ENCODE measurements at places on chromosomes 6 and 20. TPM values are rescaled to one million over a fixed set of nuclear protein-coding genes. Genes with fewer than 3 reads are reported as not detected.

DNA sequence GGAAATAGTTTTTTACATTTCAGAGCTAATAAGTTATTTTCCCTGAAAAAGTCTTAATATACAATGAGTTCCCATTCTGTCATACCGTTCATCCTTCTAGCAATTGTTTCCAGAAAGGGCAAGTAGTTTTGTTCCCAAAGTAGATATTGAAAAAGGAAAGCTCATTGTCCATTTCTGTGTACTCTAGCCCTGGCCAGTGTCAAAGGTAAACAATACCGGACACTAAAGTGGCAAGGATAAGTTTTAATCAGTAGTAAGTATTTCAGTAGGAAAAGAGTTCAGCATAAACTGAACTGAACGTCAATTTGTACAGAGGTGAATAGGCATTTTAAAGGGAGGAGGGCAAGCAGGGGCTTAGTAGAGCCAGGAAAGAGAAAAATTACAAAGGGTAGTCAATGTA is 43.5 kb upstream of the CALHM6 start:
- H3K4me3 ChIP-seq, result no peak overlapping the region
- H3K27ac ChIP-seq, result no peak overlapping the region
- no peaks in the 10 kb centered on the region for H3K27me3 ChIP-seq
- no peaks in the 10 kb centered on the region for H3K4me1 ChIP-seq

The MOG gene
- total RNA-seq, result not detected

DNA sequence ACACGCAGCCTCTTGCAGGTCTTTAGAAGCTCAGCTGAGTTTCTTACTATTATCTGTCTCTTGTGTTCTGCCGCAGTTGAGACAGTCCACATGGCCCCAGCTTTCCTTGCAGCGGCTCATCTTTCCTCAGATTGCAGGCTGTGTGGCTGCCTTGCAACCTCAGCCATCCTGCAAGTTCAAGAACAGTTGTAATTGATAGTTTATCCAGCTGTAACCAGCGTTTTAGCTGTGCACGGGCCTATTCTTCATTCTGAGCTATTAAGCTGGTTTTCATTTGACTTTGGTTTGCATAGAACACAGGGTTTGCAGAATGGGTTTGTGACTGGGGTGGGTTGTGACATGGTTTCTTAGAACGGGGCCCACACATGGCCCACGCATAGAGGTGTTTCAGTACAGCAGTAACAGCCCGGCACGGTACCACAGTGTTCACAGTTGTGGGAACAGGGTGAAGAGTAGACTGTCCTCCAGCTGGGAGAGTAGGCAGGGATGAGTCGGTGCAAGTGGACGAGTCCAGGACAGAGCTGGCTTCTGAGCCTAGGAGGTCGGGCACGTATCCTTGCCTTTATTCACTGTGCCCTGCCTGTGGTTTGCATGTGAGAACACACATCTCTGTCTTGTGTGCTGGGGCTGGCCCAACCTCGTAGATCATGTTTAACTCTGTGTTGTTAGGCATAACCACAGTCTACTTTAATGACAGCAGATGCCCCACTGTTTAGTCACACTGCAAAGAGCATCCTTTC is 89.2 kb downstream of the RPP40 start:
- no peak overlapping the region for H3K27ac ChIP-seq
- H3K27me3 ChIP-seq, result no peaks in the 10 kb centered on the region
- no peak overlapping the region for H3K4me3 ChIP-seq
- H3K4me1 ChIP-seq, result no peaks in the 10 kb centered on the region
- H3K36me3 ChIP-seq, result no peaks in the 10 kb centered on the region

DNA sequence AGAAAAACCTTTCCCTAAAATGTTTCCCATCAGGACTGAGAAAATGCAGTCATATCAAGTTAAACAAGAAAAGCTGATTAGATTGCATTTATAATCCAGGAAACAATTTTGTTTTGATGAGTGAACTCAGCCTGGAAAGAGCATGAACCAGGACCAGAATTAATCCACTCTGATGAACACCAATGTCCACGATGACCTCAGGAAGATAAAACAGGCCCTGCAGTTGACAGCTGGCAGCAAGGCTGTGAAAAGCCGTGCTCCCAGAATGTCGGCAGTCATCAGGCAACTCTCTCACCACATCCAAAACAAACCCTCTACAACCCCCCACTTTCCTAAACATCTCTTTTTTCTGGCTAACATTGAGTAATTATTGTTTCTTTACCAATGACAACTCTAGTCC is 74.0 kb upstream of the PROKR2 start:
- no peak overlapping the region for H3K4me3 ChIP-seq
- DNase-seq, result no peak
- no peak overlapping the region for H3K27ac ChIP-seq

The CALHM6 gene
- 3.9 TPM for total RNA-seq

The WFDC5 gene
- not detected for total RNA-seq

The RAB23 gene
- total RNA-seq, result 78.5 TPM

DNA sequence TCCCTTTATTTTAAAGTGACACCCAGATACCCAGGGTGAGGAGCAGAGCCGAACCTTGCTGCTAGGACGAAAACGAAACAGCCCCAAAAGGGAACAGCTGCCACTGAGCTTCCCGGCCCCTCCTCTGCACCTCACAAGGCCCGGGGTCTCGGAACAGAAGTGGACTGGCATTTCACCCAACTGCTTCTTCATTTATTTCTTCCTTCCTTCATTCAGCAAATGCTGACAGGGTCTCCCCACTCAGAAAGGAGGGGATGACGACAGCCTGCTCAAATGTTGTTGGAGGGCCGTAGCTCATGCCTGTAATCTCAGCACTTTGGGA is 220.3 kb downstream of the PREX1 start:
- no peaks in the 10 kb centered on the region for H3K4me1 ChIP-seq
- no peak overlapping the region for H3K4me3 ChIP-seq
- no peaks in the 10 kb centered on the region for H3K36me3 ChIP-seq
- no peak overlapping the region for H3K27ac ChIP-seq
- no peaks in the 10 kb centered on the region for H3K27me3 ChIP-seq
- DNase-seq, result no peak

DNA sequence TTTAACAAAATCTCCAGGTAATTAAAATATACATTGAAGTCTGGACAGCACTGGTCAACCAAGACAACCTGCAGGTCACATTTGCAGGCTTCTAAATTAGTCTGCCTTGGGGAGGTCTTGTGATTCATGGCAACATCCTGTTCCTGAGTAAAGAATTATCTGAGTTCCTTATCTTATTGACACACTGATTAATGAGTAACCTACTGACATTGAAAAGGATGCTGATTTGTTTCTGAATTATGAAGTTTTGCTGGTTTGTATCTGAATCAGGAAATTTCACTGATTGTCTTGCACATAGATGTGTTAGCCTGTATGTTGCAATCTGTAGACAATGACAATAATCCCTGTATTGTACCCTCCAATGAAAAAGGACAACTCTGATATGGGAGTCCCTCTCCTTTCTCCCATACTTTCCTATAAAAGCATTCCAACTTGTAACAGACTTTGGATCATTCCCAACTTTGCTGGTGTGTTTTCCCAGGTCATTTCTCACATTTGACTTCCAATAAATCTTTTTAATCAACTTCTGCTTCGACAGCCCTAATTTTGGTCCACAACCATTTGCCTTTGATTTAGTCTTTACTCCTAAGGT is 80.0 kb downstream of the LAMP5 start:
- H3K4me3 ChIP-seq, result no peak overlapping the region
- no peaks in the 10 kb centered on the region for H3K4me1 ChIP-seq
- no peak overlapping the region for H3K27ac ChIP-seq
- no peak for DNase-seq
- H3K27me3 ChIP-seq, result no peaks in the 10 kb centered on the region
- H3K36me3 ChIP-seq, result no peaks in the 10 kb centered on the region

GRCh38 chr20:58696411-58696961 is 3.9 kb downstream of the NPEPL1 start:
- DNase-seq, result no peak
- no peak overlapping the region for H3K4me3 ChIP-seq
- no peak overlapping the region for H3K27ac ChIP-seq
- H3K4me1 ChIP-seq, result peaks cover 11% of the 10 kb centered on the region

DNA sequence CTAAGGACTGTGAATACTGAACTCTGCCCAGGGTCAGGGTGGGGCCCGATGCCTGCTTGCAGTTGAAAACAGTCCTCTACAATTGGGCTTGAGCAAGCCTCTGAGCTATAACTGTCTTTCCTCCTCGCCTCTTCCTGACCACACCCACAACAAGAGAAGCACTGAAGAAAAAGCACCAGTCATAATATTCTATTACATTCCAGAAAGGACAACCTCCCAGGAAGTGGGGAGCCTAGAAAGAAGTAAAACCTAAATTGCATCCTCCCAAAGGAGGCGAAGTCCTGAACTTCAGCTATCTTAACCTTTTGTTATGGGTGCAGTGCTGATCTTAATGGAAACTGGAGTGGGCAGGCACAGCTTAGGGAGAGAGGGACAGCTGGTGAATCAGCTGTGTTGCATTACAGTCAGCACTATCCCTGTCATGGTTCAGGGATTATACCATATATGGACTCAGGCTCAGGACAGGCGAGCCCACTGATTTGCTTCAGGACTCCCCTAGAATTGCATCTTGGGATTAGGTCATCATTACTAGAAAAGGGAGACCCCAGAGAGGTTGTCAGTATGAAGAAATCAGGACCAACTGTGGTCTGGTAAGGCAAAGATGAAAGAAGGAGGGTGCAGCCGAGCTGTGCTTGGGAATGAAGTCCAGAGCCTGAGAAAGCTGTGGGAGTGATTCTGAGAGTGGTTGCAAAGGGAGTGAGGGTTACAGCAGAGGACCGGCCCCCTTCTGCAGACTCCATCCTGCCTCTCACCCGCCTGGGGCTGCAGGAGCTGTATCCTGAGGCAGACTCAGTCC is 18.3 kb upstream of the TRAM2 start:
- peak; percentile 63 for DNase-seq
- H3K27ac ChIP-seq, result peak overlapping the region; percentile 84
- H3K27me3 ChIP-seq, result no peaks in the 10 kb centered on the region
- H3K36me3 ChIP-seq, result no peaks in the 10 kb centered on the region
- H3K4me3 ChIP-seq, result no peak overlapping the region
- no peaks in the 10 kb centered on the region for H3K4me1 ChIP-seq

DNA sequence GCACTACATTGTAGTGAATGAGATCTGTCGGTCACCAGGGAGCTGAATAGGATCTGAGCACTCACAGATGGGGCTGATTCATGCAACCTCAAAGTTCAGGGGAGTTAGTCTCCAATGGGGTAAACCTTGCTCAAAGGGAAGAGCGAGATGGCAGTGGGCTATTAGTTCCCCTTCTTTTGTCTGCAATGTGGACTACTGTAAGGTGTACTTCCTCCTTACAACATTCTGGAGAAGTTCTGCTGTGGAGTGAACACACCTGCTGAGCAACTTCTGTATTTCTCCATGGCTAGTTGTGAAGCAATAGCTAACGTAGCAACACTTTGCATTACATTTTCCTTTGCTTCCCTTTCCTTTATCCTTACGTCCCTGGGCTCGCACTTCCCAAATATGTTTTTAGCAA is 134.3 kb upstream of the B3GAT2 start:
- H3K27ac ChIP-seq, result no peak overlapping the region
- H3K4me1 ChIP-seq, result no peaks in the 10 kb centered on the region
- H3K27me3 ChIP-seq, result no peaks in the 10 kb centered on the region
- no peak for DNase-seq
- no peak overlapping the region for H3K4me3 ChIP-seq

The MMS22L gene
- total RNA-seq, result 12.9 TPM

DNA sequence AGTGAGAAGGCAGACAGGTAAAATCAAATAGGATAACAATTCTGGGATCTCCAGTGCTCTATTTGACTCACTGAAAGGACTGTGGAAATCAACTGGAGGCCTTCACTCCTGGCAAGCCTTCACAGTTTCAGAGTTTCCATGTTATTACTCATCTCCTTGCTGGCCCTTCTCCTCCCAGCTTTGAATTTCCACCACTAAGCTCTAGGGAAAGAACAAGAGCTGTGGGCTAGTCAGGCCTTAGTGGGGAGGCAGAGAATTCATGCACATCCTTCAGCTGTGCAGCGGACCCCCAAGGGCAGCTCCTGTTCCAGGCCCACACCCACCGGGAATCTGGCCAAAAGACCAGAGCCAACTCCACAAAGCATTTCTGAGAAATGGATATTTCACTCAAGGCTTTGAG is 26.0 kb downstream of the MYLIP start:
- H3K36me3 ChIP-seq, result no peaks in the 10 kb centered on the region
- no peak overlapping the region for H3K4me3 ChIP-seq
- no peaks in the 10 kb centered on the region for H3K4me1 ChIP-seq
- no peak overlapping the region for H3K27ac ChIP-seq
- DNase-seq, result no peak
- no peaks in the 10 kb centered on the region for H3K27me3 ChIP-seq
